ENCODE measurements at places on chromosomes 2 and 18. TPM values are rescaled to one million over a fixed set of nuclear protein-coding genes. Genes with fewer than 3 reads are reported as not detected.

DNA sequence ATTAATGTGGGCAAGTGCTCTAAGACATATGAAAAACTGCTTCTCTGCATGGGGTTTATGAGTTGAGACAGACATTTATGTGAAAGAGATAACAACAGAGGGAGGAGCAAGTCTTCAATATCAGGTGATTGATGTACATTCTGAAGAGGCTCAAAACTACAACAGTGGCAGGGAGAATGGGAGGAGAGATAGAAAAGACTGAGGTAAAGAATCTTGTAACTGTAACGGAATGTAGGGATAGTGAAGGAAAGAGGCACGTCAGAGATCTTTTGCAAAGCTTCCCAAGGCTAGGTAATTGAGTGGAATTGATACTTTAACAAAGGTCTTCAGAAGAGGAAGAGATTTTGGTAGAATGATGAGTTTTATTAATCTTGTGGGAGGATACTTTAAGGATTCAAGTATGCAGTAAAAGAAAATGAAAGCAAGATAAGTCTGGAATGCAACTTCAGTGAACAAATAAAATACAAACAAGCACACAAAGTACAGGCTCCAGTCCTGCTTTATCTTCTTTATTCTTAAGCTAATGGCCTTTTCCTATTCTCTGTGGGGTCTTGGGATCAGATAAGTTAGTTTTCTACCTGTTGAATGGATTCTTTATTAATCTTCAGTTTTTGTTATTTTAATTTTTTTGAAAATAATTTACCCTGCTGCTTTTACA is 15.0 kb downstream of the SMAD4 start:
- DNase-seq, result no peak

The NTSR2 gene
- total RNA-seq, result 0.10 TPM

GRCh38 chr2:200301953-200302858 is 4.3 kb upstream of the SPATS2L start:
- DNase-seq, result no peak

The ZNF516 gene
- 24.4 TPM for total RNA-seq

DNA sequence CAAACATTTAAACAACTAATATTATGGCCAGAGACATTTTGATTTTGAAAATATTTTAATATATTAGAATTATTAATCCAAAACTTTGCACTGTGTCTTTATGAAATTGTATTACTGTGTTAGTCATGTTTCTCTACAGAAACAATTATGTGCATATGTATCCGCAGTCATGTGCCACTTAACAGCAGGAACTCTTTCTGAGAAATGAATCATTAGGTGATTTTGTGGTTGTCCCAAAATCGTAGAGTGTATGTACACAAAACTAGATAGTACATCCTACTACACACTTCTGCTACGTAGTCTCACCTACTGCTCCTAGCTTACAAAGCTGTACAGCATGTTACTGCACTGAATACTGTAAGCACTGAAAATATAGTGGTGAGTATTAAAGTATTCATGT is 479.2 kb upstream of the DSEL start:
- DNase-seq, result no peak

The ACADL gene
- total RNA-seq, result 3.6 TPM

The LNPK gene
- total RNA-seq, result 27.2 TPM

DNA sequence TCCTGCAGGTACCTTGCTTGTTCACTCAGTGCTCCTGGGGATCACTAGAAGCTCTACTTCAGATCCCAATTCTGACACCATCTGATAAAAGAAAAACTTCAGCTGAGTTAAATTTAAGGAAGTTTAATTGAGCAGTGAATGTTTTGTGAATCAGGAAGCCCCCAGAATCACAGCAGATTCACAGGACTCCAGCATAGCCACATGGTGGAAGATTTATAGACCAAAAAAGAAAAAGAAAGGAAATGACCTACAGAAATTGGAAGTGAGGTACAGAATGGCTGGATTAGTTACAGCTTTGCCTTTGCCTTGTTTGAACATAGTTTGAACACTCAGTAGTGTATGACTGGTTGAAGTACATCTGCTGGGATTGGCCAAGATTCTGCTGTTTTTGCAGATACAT is 182.7 kb upstream of the SCN7A start:
- DNase-seq, result no peak

The DNAJB2 gene
- 46.7 TPM for total RNA-seq

- no peak for DNase-seq
Observed at GRCh38 chr18:79400591-79401381, 5.1 kb downstream of the NFATC1 start.

GRCh38 chr2:54424555-54425163 is 31.5 kb upstream of the SPTBN1 start:
- no peak for DNase-seq

DNA sequence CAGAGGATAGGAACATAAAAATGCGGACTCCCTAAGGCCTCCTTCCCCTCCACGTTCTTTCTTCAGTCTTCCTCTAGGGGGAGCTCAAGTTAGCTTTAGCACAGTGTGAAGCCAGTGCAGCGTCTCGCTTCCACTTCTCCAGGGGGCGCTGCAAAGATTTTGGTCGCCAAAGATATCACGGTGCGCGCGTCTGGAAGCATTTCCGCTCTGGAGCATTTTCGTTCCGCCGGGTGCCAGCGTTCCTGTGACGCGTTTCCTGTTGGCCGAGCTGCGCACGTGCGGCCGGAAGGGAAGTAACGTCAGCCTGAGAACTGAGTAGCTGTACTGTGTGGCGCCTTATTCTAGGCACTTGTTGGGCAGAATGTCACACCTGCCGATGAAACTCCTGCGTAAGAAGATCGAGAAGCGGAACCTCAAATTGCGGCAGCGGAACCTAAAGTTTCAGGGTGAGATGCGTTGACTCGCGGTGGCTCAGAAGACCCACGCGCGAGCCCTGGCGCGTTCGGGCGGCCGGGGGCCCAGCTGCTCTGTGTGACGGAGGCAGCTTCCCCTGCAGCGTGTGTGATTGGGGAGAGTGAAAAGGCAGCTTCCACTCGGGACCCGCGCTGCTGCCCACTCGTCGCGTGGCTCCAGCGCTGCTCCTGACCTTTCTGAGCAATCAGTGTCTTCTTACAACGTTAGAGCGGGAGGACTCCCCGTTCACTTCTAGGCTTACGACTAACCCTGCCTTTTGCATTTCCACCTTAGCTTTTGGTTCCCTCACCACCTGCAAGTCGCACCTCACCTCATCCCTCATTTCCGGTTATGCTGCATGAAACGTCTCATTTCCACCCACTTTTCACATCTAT is at the start of gene DDX18:
Gene DDX18, plus strand, starts transcription at position 275 of the 848 bp plus-strand sequence. Its CDS starts 87 bp downstream, at position 362.
- peak; percentile 98 for DNase-seq

DNA sequence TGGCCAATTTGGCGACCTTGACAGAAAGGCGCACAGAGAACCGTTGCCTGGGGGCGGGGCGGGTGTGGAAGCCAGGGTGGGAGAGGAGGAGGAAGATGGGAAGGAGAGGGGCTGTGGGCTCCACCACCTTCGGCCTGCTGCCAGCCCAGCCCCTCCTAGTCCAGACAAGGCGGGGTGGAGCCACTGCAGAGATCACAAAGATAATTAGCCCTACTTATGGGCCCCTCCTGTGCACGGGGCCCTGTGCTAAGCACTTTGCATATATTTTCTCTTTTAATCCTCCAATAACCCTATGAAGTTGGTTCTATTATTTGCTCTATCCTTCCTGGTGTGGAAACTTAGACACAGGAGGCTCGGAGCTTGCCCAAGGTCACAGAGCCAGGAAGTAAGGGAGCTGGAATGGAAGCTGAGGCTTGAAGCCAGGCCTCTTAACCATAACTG is 13.7 kb upstream of the ECEL1 start:
- DNase-seq, result no peak

The RAD51AP2 gene
- total RNA-seq, result 0.20 TPM

- no peak for DNase-seq
Observed at GRCh38 chr2:206173147-206173546, 13.5 kb downstream of the EEF1B2 start.

Measured in skin of body (tissue), 3 donors.